Endothelial cell of coronary artery (primary cell): ENCODE measurements at places on chromosomes 6 and 20. TPM values are rescaled to one million over a fixed set of nuclear protein-coding genes. Genes with fewer than 3 reads are reported as not detected.

Gene GRM4
- total RNA-seq: 0.09 TPM in 1 of 2 replicates, not detected in the other

Gene HLA-DOA
- under 0.01 TPM in 1 of 2 replicates, not detected in the other for total RNA-seq

Gene TTBK1
- under 0.01 and 0.09 TPM in 2 replicates for total RNA-seq

Gene PPP1R16B
- 79.8 and 135 TPM in 2 replicates for total RNA-seq

Gene PHACTR3
- not detected in 2 replicates for total RNA-seq

Gene ZSCAN12
- 2.7 and 6.3 TPM in 2 replicates for total RNA-seq

Gene ANGPT4
- total RNA-seq: not detected in 2 replicates

Gene TLDC2
- not detected in 2 replicates for total RNA-seq

Gene CLPSL1
- not detected in 2 replicates for total RNA-seq

Gene FAM83C
- total RNA-seq: not detected in 2 replicates

Gene LINC00237
- not detected in 2 replicates for total RNA-seq

Gene HFE
- total RNA-seq: 2.4 and 5.3 TPM in 2 replicates

Gene TMEM151B
- total RNA-seq: 0.54 TPM in 1 of 2 replicates, not detected in the other

Gene HTR1B
- total RNA-seq: 20.4 and 22.2 TPM in 2 replicates

Gene TRIM31
- total RNA-seq: not detected in 2 replicates

Gene HDGFL1
- total RNA-seq: not detected in 2 replicates

Gene ADAM33
- 0.09 TPM in 1 of 2 replicates, not detected in the other for total RNA-seq

Gene PDYN
- not detected in 2 replicates for total RNA-seq

Gene TBXT
- total RNA-seq: not detected in 2 replicates

Gene BYSL
- 33.1 and 41.8 TPM in 2 replicates for total RNA-seq

Gene XKR7
- total RNA-seq: not detected in 2 replicates

Gene SNX3
- total RNA-seq: 146 and 170 TPM in 2 replicates

Gene ZKSCAN4
- 5.2 and 5.7 TPM in 2 replicates for total RNA-seq

Gene COL9A3
- total RNA-seq: 0.19 and 0.27 TPM in 2 replicates

Gene ORC3
- 11.9 and 14.3 TPM in 2 replicates for total RNA-seq

Gene AIF1
- not detected in 2 replicates for total RNA-seq

Gene HSPA12B
- 11.6 and 18.0 TPM in 2 replicates for total RNA-seq

Gene MAD2L1BP
- total RNA-seq: 19.1 and 23.6 TPM in 2 replicates

Gene GRM1
- total RNA-seq: under 0.01 TPM in 2 replicates

Gene KIFC1
- total RNA-seq: 8.0 and 25.3 TPM in 2 replicates

Gene EBF4
- 0.99 and 2.9 TPM in 2 replicates for total RNA-seq

Gene PPP1R11
- total RNA-seq: 10.6 and 13.2 TPM in 2 replicates

Gene TTLL9
- not detected in 2 replicates for total RNA-seq

Gene GPX5
- not detected in 2 replicates for total RNA-seq

Gene CRIP3
- total RNA-seq: not detected in 2 replicates

Gene NHSL1
- total RNA-seq: 16.1 and 21.8 TPM in 2 replicates

Gene ALDH8A1
- 0.18 and 0.38 TPM in 2 replicates for total RNA-seq

Gene RSPO3
- 0.90 and 1.0 TPM in 2 replicates for total RNA-seq

Gene CDC40
- total RNA-seq: 17.0 and 17.2 TPM in 2 replicates

Gene ARMH2
- not detected in 2 replicates for total RNA-seq

Gene PCMT1
- 103 and 120 TPM in 2 replicates for total RNA-seq

Gene UNC5CL
- total RNA-seq: under 0.01 TPM in 1 of 2 replicates, not detected in the other

Gene DYNLT2
- total RNA-seq: 0.63 and 1.0 TPM in 2 replicates

Gene RAET1G
- 0.18 and 0.56 TPM in 2 replicates for total RNA-seq

Gene RIMS4
- not detected in 2 replicates for total RNA-seq

Gene SOX18
- total RNA-seq: 16.0 and 23.7 TPM in 2 replicates

Gene TUBB1
- total RNA-seq: not detected in 2 replicates

Gene DNAH8
- under 0.01 and 0.19 TPM in 2 replicates for total RNA-seq

Gene BPI
- not detected in 2 replicates for total RNA-seq

Gene HLA-DPB1
- 6.3 and 9.2 TPM in 2 replicates for total RNA-seq

Gene SS18L1
- total RNA-seq: 9.8 and 13.5 TPM in 2 replicates

Gene SLC17A1
- total RNA-seq: not detected in 2 replicates

Gene NRSN1
- total RNA-seq: not detected in 2 replicates

Gene LKAAEAR1
- not detected in 2 replicates for total RNA-seq
